ENCODE measurements at places on chromosomes 16 and 17.

DNA sequence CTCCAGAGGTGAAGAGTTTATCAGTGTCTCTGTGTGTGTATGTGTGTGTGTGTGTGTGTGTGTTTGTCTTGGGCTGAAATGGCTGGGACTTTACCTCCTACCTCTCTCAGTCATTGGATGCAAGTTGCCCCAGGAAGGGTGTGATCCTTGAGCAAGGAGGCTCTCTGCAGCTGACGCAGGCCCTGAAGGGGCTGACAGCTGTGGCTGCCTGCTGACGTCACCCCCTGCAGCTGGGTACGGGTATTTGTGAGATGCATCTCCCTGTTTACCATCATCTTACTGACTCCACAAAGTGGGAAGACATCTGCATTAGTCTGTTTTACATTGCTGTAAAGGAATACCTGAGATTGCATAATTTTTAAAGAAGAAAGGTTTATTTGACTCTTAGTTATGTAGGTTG is 631.5 kb upstream of the RBFOX1 start:
- DNase-seq: no peak

DNA sequence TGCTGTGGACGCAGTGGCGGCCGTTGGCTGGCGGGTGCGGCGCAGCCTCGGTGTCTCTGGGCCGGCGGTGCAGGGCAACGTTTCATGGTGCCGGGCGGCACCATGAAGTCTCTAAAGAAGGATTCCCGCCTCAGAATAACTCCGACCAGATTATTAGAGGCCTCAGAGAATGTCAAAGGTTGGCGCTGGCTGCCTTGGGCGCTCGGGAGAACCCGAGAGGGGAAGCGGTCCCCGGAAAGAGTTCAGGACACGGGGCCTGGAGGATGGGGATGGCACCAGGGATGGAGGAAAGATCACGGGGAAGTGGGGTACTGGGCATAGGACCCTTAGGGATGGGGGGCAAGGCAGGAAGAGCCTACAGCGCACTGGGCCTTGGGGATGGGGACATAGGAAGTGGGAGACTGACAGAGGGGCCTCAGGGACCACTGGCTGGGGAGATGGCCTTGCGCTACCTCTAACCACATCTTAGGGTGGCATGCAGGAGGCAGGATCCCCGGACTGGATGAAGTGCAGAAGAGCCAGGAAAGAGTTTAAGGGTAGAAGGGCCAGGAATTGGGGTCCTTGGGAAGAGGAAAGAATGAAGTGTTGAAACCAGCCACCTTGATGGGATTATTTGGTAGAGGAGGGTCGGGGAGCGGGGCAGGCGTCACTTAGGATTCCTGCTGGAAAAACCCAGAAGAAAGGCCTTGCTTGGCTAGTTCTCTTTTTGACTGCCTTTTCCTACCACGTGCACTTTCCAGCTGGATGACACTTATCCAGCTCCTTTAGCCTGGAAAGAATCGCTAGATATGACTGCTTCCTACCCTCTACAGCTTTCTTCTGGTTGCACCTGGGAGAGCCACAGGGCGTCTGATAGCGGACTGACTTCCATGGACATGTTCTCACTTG is 578 bp downstream of the MYCBPAP start:
- no peak for DNase-seq

GRCh38 chr16:60739737-60740683 is 1296.2 kb downstream of the CDH8 start:
- no peak for DNase-seq

GRCh38 chr16:11291091-11291703 is 10.1 kb upstream of the PRM1 start:
- DNase-seq: peak; percentile 97
